Cerebellar nuclear complex (tissue), 1 donor: ENCODE measurements at places on chromosomes 13 and 19.

DNA sequence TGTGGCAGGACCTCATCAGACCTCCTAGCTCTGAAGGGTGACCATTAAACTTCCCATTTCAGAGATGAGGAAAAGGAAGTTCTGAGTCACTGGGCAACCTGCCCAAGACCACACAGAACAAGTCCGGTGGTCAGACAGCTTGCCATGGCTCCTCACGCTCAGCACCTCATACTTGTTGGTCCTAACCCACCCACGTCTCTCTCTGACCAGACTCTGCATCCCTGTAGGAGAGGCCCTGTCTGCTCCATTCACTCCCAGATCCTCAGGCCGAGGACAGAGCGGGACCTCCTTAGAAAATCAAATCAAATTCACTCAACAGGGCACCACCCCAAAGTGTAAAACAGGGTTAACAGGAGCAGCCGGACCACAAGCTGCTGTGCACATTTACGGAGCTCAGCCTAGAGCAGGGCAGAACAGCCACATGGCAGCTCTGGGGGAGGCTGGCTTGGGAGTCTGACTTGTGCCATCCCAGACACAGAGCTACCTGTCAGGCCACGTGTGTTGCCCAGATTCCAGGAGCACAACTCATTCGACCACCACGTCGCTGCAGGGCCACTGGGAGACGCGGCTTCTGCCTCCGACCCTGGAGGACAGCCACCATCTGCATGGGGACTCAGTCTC, 1.7 kb downstream of the MIER2 start:
- no peak for DNase-seq

DNA sequence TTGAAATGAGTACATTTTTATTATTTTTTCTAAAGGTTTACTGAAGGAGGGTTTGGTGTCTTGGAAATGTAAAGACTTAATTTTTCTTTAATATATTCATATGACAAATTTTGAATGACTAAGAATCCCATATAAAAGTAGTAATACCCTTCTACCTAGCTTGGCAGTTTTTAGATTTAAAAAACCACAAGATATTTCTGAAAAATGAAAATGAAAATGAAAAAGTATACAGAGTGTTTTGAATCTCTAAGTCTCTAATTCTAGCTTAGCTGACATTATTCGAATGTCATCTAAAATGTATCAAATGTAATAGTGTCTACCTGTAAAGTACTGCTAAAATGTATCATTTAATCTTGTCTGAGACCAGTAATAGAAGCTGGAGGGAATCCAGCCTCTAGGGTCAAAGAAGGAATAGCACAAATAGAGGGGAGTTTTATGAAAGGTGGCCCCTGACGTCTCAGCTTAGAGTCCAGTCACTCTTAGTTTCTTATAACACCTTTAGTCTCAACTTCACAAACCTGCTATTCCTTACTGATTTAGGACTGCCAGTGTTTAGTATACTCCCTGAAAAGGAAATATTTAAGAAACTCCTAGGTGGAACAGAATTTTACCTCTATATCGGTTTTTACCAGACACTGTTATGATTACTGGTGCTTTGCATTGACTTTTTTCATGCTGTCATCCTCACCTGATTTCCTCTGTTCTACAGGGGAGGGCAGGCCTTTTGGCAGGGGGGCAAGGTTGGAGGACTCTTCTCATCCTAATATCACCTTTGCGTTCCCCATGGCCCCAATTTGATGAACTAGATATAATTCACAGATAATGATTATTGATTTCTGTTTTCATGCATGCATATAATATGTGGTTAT, 16.2 kb upstream of the MIR17HG start:
- DNase-seq, result no peak

- no peak for DNase-seq
Observed at GRCh38 chr19:33501693-33502356, 19.8 kb downstream of the PEPD start.

DNA sequence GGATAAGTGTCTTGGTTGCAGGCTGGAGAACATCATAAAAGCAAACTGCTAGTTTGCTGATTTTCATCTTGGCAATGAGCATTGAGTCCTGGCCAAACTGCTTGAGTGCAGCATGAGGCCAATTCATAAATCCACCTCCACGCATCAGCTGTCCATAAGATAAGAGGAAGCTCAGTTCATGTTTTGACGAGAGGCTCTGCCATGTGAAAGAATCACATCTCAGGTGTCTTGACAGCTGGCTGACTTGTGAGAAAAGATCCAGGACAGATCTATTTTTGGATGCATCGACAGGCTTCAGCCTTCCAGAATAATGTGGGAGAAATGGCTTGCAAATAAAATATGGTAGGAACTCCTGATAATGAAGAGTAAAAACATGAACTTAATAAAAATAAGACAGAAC, 5.4 kb upstream of the ZNF682 start:
- DNase-seq, result no peak

GRCh38 chr19:23905771-23906170, 8.9 kb upstream of the ZNF726 start:
- no peak for DNase-seq

- DNase-seq, result peak; percentile 34
Observed at GRCh38 chr13:80338781-80339562, 2.0 kb downstream of the SPRY2 start.

DNA sequence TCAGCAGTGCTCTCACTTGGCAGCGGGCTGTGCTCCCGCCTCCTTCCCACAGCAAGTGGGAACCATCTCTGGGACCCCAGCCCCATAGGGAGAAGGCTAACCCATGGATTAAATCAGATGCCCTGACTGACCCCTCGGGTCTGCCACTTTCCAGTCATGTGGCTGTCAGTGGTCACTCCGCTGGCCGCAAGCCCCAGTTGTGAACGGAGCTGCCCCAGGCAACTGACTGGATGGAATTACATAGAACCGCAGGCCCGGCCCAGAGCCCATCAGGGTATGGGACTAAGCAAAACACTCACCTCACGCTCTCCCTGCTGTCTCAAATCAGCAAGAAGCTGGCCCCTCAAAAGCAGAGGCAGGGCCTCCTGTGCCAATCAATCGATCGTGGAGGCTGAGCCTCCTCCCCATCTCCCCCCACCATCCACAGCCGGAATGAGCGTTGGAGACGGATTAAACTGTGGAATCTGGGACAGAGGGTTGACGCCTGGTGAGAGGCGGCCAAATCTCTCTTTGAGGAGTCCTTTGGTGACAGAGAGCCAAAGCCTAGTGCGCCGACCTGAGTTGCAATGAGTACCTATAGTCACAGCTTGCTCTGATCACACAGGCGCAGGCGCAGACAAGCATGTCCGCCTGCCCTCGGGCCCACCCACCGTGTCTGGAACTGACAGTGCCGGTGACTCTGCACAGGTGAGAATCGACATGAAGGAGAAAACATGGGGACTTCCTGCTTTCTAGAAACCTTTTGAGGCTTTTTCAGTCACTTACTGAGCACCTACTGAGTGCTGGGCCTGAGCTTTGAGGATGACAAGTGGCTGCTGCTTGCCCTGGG, 38.7 kb downstream of the PBX4 start:
- DNase-seq, result no peak

GRCh38 chr19:38015216-38015615, 108.2 kb downstream of the SIPA1L3 start:
- DNase-seq, result no peak

- no peak for DNase-seq
Observed at GRCh38 chr19:52498571-52498970, 28.9 kb upstream of the ZNF808 start.

- DNase-seq, result no peak
Observed at GRCh38 chr19:38723606-38723965, 20.7 kb downstream of the CAPN12 start.

DNA sequence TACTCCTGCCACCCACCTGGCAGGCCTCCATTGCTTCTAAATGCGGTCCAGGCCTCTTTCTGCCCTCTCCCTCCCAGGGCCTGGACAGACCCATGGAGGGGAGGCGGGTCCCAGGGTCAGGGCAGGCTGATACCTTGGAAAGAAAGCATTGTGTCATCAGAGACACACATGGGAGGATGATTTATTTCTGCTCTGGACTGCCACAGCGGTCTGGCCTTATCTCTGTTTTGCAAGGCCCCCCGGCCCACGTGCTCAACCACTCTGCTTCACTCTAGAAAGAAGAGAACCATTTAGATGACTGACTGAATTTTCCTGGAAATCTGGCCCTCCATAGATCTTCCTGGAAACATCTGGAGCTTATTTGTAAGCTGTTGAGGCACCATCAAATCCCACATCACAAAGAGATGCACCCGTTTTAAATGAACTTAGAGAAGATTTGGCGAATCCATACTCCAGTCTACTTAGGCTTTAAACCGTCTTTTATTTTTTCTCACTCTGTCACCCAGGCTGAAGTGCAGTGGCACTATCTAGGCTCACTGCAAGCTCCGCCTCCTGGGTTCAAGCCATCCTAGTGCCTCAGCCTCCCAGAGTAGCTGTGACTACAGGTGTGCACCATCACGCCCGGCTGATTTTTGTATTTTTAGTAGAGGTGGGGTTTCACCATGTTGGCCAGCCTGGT, 48.3 kb upstream of the URI1 start:
- no peak for DNase-seq

- no peak for DNase-seq
Observed at GRCh38 chr19:10855879-10856522, 7.8 kb downstream of the C19orf38 start.

- DNase-seq, result no peak
Observed at GRCh38 chr13:94800423-94800822, 88.1 kb upstream of the SOX21 start.

- no peak for DNase-seq
Observed at GRCh38 chr13:64855506-64855905, 2374.6 kb downstream of the PCDH9 start.

GRCh38 chr13:98994896-98995295, 17.0 kb upstream of the DOCK9 start:
- no peak for DNase-seq
